ENCODE measurements at places on chromosomes 3 and 15. TPM values are rescaled to one million over a fixed set of nuclear protein-coding genes. Genes with fewer than 3 reads are reported as not detected.

The INSYN1 gene
- not detected for total RNA-seq

The GP9 gene
- not detected for total RNA-seq

The PLCH1 gene
- total RNA-seq, result 0.73 TPM

The BFSP2 gene
- total RNA-seq, result not detected

The PAQR9 gene
- not detected for total RNA-seq

The GOLGA8K gene
- total RNA-seq, result 0.35 TPM

The AGBL1 gene
- total RNA-seq, result not detected

The RASL12 gene
- not detected for total RNA-seq

The IL12A gene
- total RNA-seq, result 0.28 TPM

The PIF1 gene
- total RNA-seq, result 54.8 TPM

The IL5RA gene
- total RNA-seq, result not detected

The CYP8B1 gene
- total RNA-seq, result not detected

The TGM5 gene
- 1.7 TPM for total RNA-seq

The CCDC54 gene
- total RNA-seq, result not detected

The IGSF10 gene
- total RNA-seq, result 0.55 TPM

The GOLGA6L7 gene
- not detected for total RNA-seq

The ACVR2B gene
- 11.0 TPM for total RNA-seq

The HEMK1 gene
- 24.2 TPM for total RNA-seq

The TYRO3 gene
- 30.8 TPM for total RNA-seq

The IL20RB gene
- total RNA-seq, result 3.8 TPM

The FHIT gene
- 7.6 TPM for total RNA-seq

The ITPKA gene
- total RNA-seq, result 5.3 TPM

The GATA2 gene
- total RNA-seq, result 29.0 TPM

The C3orf18 gene
- 7.4 TPM for total RNA-seq

The NME9 gene
- not detected for total RNA-seq

The GOLGA8O gene
- total RNA-seq, result 0.28 TPM

The HGD gene
- 0.65 TPM for total RNA-seq
